ENCODE measurements at places on chromosomes 13 and 19. TPM values are rescaled to one million over a fixed set of nuclear protein-coding genes. Genes with fewer than 3 reads are reported as not detected.

DNA sequence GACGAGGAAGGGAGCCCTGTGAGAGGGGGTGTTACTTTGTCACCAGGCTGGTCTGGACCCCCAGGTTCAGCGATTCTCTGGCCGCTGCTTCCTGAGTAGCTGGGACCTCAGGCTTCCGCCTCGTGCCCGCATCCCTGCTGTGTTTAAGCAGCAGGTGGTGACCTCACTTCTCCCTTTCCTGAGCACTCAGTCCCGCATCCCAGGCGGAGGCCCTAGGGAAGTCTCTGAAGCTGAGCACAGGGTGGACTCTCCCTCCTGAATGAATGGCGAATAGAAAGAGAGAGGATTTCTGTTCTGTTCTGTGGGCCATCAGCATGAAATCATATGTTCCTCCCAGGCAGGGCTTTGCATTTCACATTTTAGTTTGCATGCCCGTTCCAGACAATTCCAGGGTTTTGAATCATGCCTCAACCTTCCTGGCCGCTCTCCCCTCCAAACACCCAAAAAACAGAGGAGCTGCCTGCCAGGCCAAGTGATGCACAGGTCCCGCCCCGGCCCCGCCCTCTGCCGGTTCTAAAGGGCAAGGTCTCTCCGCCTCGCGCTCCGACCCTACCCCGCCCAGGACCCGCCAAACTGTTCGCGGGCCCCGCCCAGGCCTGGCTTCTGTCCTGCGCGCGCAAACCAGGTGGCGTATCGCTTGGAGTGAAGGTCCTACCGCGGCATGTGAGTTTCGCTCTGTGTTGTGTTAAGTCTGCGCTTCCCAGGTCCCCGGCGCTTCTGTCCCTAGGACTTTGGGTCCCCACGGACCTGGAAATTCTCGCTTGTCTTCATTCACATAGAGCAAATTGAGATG lies 35.1 kb upstream of the ZNF808 start:
- peaks cover 5% of the 10 kb centered on the region for H3K36me3 ChIP-seq
- H3K27ac ChIP-seq: no peak overlapping the region
- H3K27me3 ChIP-seq: no peaks in the 10 kb centered on the region
- no peak for DNase-seq
- no peak overlapping the region for H3K4me3 ChIP-seq
- no peaks in the 10 kb centered on the region for H3K4me1 ChIP-seq

PTPRS gene
- 15.0 TPM for total RNA-seq

KIR3DL1 gene
- total RNA-seq: not detected

- H3K27ac ChIP-seq: no peak overlapping the region
- H3K4me3 ChIP-seq: no peak overlapping the region
- no peaks in the 10 kb centered on the region for H3K27me3 ChIP-seq
- H3K36me3 ChIP-seq: no peaks in the 10 kb centered on the region
Measured at GRCh38 chr19:50213925-50214324, 10.5 kb downstream of the MYH14 start.

- no peak overlapping the region for H3K27ac ChIP-seq
- no peaks in the 10 kb centered on the region for H3K4me1 ChIP-seq
- no peaks in the 10 kb centered on the region for H3K36me3 ChIP-seq
- no peak overlapping the region for H3K4me3 ChIP-seq
- DNase-seq: peak; percentile 5
- H3K27me3 ChIP-seq: peaks cover 72% of the 10 kb centered on the region
Measured at GRCh38 chr13:77460195-77460594, 75.3 kb upstream of the SCEL start.

CLEC17A gene
- total RNA-seq: not detected

GRCh38 chr13:44275381-44275780 lies 98.2 kb upstream of the SERP2 start:
- no peaks in the 10 kb centered on the region for H3K27me3 ChIP-seq
- peak overlapping the region; percentile 94 for H3K27ac ChIP-seq
- H3K36me3 ChIP-seq: peaks cover 7% of the 10 kb centered on the region
- H3K4me1 ChIP-seq: peaks cover 34% of the 10 kb centered on the region

ZNF784 gene
- total RNA-seq: 2.7 TPM

ARRDC2 gene
- 14.1 TPM for total RNA-seq

MBD3L2 gene
- not detected for total RNA-seq

INSL3 gene
- not detected for total RNA-seq

KASH5 gene
- total RNA-seq: not detected

SERPINE3 gene
- not detected for total RNA-seq

DNA sequence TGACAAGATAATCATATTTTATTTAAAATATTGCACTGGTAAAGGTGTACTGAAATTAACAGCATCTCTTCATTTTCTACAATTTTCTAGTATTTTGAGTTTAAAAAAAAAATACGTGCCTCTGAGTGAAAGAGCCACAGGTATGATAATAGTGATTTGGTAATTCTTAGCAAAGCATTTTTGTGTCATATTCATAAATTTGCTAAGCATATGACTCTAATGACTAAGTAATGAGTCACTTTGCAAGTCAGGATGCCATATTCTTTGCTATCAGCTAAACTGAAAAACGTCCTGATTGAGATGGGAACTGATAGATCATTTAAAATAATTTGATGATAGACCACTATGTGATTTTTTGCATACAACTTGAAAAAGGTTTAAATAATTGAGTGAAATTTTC lies 136.1 kb upstream of the IRS2 start:
- DNase-seq: peak; percentile 25
- H3K4me3 ChIP-seq: no peak overlapping the region
- no peaks in the 10 kb centered on the region for H3K36me3 ChIP-seq
- no peaks in the 10 kb centered on the region for H3K27me3 ChIP-seq

- DNase-seq: peak; percentile 51
- H3K27ac ChIP-seq: peak within 1 kb of the TSS; percentile 87
- H3K4me3 ChIP-seq: peak within 1 kb of the TSS; percentile 83
- H3K36me3 ChIP-seq: no peaks in the 10 kb centered on the region
- no peaks in the 10 kb centered on the region for H3K27me3 ChIP-seq
Measured at GRCh38 chr19:38975214-38975860, at the start of gene FBXO17. FBXO17 (minus strand) TSS chr19:38975742; CDS start chr19:38950319, 25,423 bp downstream.

GRCh38 chr19:8355631-8356402 lies 8.1 kb upstream of the ANGPTL4 start:
- no peak overlapping the region for H3K4me3 ChIP-seq
- peak overlapping the region; percentile 21 for H3K27ac ChIP-seq
- DNase-seq: peak; percentile 99
- no peaks in the 10 kb centered on the region for H3K27me3 ChIP-seq
- peaks cover 20% of the 10 kb centered on the region for H3K4me1 ChIP-seq

GRCh38 chr19:48396016-48396823 lies 2.8 kb downstream of the GRIN2D start:
- DNase-seq: no peak
- no peak overlapping the region for H3K27ac ChIP-seq
- peaks cover 22% of the 10 kb centered on the region for H3K27me3 ChIP-seq
- peaks cover 43% of the 10 kb centered on the region for H3K4me1 ChIP-seq

DNA sequence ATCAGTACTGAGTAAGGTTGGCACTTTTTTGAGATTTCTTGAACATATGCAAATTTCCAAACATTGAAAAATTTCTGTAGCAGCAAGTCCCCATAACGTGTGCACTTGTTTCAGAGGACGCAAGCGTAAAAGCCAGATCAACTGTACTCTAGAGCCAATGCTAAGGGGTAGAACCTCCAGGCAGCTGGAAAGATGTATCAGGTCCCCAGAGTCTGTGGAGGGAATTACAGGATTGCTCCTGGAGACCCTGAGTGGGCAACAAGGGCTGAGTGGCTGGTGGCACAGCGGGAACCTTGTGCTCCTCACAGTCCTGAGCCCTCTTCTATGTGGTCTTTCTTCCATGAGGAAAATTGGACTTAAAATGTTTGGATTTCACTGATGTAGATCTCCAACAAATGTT lies 53.9 kb upstream of the AMER2 start:
- no peak for DNase-seq
- no peak overlapping the region for H3K4me3 ChIP-seq
- peaks cover 18% of the 10 kb centered on the region for H3K27me3 ChIP-seq
- H3K4me1 ChIP-seq: no peaks in the 10 kb centered on the region
- no peak overlapping the region for H3K27ac ChIP-seq

DNA sequence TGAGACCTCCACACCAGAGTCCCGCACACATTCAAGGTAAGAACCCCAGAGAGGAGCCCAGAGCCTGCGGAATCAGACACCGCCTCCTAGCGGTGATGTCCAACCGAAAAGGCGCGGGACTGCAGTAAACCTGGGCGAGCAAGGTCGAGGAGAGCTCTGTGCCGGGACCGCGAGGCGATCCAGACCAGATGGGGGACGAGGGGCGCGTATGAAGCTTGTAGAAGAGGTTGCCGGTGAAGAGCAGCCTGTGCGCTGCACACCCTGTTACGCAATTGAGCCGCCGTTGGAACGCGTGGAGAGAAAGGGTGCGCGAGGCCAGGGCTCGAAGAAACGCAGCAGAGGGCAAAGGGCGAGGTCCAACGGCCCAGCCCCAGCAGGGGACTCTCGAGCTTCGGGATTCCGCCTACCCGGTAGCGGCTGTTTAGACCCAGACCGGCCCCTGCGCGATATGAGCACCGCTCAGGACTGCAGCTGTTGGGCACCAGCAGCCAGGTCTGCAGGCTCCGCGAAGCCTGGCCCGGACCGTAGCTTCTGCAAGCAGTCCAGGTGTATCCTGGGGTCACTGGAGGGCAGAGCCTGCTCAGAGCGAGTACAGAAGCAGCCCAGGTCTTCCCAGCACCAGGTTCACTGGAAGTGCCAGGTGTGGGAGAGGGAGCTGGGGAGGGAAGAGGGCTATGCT lies 65.9 kb upstream of the ZNF599 start:
- no peak overlapping the region for H3K4me3 ChIP-seq
- no peak overlapping the region for H3K27ac ChIP-seq
- no peaks in the 10 kb centered on the region for H3K4me1 ChIP-seq
- DNase-seq: no peak
- H3K36me3 ChIP-seq: peaks cover 6% of the 10 kb centered on the region

- H3K4me1 ChIP-seq: no peaks in the 10 kb centered on the region
- no peak for DNase-seq
- no peaks in the 10 kb centered on the region for H3K36me3 ChIP-seq
Measured at GRCh38 chr13:24652359-24652758, 27.8 kb upstream of the ATP12A start.

- H3K27me3 ChIP-seq: no peaks in the 10 kb centered on the region
- peak overlapping the region; percentile 48 for H3K4me3 ChIP-seq
- H3K4me1 ChIP-seq: peaks cover 13% of the 10 kb centered on the region
Measured at GRCh38 chr13:104315606-104316005, 1249.4 kb upstream of the SLC10A2 start.

DNA sequence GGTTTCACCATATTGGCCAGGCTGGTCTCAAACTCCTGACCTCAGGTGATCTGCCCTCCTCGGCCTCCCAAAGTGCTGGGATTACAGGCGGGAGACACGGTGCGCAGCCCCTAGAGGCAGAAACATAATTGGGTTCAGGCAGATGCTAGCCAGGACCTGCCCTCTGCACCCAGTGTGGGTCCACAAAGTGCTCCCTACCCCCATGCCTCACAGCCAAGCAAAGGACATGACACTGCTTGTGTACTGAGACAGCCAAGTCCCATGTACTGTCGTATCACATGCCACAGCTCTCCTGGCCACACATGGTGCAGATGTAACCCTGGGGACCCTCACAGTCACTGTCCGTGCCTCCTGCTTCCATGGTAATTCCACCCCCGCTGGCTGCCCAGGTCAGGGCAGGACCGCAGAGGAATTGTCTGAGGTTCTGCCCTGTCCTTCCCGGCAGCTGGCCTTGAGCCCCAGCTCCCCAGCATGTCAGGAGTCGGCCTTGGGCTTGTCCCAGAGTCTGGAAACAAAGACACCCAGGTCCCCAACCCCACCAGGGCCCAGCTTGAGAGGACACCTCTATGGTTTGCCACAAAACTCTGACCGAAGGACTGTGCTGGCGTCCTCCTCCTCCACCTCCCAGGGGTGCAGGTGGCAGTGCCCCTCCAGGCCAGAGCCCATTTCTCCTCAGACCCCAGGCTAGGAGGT lies 7.6 kb downstream of the PRR36 start:
- DNase-seq: no peak
- H3K4me3 ChIP-seq: no peak overlapping the region
- H3K4me1 ChIP-seq: peaks cover 21% of the 10 kb centered on the region

DNA sequence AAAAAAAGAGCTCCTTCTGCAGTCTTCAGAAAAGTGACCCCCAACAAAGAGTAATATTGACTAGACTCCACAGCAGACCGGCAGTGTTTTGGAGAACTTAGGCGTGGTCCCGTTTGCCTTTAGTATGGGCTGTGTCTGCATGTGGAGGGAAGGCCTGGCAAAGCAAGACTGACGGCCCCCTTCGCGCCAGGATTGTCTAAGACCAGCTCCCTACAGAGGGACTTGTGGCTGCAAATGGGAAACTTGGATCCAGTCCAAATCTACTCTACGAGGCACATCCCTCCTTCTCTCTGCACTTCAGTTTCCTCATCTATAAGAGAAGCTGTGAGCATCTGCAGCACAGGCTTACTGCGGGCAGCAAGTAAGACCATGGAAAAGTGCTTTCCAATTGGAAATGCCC lies 350.0 kb downstream of the ZNF536 start:
- H3K4me3 ChIP-seq: no peak overlapping the region
- no peak overlapping the region for H3K27ac ChIP-seq
- H3K36me3 ChIP-seq: no peaks in the 10 kb centered on the region
- H3K27me3 ChIP-seq: no peaks in the 10 kb centered on the region
- no peak for DNase-seq

- H3K27me3 ChIP-seq: no peaks in the 10 kb centered on the region
- DNase-seq: no peak
- H3K4me1 ChIP-seq: peaks cover 38% of the 10 kb centered on the region
- no peak overlapping the region for H3K4me3 ChIP-seq
- peak overlapping the region; percentile 99 for H3K27ac ChIP-seq
Measured at GRCh38 chr13:40121722-40122121, 466.3 kb downstream of the COG6 start.

OR7D2 gene
- not detected for total RNA-seq

ZNF418 gene
- total RNA-seq: not detected

DNA sequence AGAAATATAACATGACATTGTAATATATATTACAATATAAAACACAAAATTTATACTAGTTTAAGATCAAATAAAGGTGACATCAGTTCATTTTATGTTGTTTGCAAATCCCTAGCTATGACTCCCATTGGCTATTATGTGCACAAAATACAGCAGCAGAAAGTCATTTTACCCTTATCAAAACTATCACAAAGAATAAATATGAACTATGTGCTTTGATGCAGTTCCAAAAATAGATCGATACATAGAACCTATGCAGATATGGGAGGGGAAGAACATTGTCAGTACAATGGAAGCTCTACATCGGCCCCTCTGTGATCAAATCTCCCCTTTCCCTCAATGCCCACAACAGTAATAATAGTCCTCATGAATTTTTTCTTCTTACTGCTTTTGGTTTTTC lies 1038.1 kb upstream of the PCDH20 start:
- H3K4me3 ChIP-seq: no peak overlapping the region
- no peaks in the 10 kb centered on the region for H3K4me1 ChIP-seq
- no peaks in the 10 kb centered on the region for H3K36me3 ChIP-seq
- peaks cover 2% of the 10 kb centered on the region for H3K27me3 ChIP-seq
- DNase-seq: no peak
- no peak overlapping the region for H3K27ac ChIP-seq
